ENCODE measurements at places on chromosomes 16 and 17. TPM values are rescaled to one million over a fixed set of nuclear protein-coding genes. Genes with fewer than 3 reads are reported as not detected.

The KRTAP4-5 gene
- not detected for total RNA-seq

The FMNL1 gene
- total RNA-seq = 8.7 TPM

The SLC25A19 gene
- total RNA-seq = 16.0 TPM

The CFAP97D1 gene
- 0.05 TPM for total RNA-seq

The SLC5A11 gene
- total RNA-seq = 0.14 TPM

The MAF gene
- 11.5 TPM for total RNA-seq

The ABCC12 gene
- total RNA-seq = not detected

The ATP2A3 gene
- total RNA-seq = 8.6 TPM

The ITGAX gene
- total RNA-seq = 1.4 TPM

The STX1B gene
- 0.77 TPM for total RNA-seq

The PHF12 gene
- total RNA-seq = 17.2 TPM

The NXN gene
- total RNA-seq = 13.8 TPM

The TAC4 gene
- 0.44 TPM for total RNA-seq

The NPIPA8 gene
- 0.49 TPM for total RNA-seq

The TMEM106A gene
- total RNA-seq = 3.2 TPM

The RNF213 gene
- 25.6 TPM for total RNA-seq

The ITGAL gene
- 2.4 TPM for total RNA-seq

The GRAP gene
- total RNA-seq = 1.7 TPM

The SLC35G6 gene
- total RNA-seq = not detected

The KIF2B gene
- total RNA-seq = not detected

The KCNJ12 gene
- 12.3 TPM for total RNA-seq

The SCARF1 gene
- 12.2 TPM for total RNA-seq

The ZPBP2 gene
- not detected for total RNA-seq

The PARD6A gene
- total RNA-seq = 3.4 TPM

The MIEF2 gene
- 37.0 TPM for total RNA-seq

The SNAI3 gene
- total RNA-seq = 3.1 TPM

The SLFN14 gene
- not detected for total RNA-seq

All from left ventricle myocardium inferior (tissue), 1 donor.